ENCODE measurements at places on chromosomes 3 and 15.

DNA sequence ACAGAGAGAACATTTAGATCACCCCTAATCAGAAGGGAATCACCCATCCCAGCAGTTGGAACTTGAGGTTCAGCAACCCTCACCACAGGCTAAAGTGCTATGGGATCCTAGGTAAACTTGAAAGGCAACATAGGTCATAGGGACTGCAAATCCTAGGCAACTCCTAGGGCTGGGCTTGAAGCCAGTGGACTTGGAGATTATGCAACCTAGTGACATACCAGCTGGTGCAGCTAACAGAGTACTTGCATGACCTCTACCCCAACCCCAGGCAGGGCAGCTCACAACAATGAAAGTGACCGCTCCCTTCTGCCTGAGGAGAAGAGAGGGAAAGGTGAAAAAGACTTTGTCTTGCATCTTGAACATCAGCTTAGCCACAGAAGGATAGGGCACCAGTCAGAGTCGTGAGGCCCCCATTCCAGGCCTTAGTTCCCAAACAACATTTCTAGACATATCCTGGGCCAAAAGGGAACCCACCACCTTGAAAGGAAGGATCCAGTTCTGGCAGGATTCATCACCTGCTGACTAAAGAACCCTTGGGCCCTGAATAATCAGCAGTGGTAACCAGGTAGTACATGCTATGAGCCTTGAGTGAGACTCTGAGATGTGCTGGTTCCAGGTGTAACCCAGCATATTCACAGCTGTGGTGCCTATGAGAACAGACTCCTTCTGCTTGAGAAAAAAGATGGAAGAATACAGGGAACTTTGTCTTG is 37.6 kb upstream of the FBN1 start:
- peak; percentile 60 for DNase-seq

DNA sequence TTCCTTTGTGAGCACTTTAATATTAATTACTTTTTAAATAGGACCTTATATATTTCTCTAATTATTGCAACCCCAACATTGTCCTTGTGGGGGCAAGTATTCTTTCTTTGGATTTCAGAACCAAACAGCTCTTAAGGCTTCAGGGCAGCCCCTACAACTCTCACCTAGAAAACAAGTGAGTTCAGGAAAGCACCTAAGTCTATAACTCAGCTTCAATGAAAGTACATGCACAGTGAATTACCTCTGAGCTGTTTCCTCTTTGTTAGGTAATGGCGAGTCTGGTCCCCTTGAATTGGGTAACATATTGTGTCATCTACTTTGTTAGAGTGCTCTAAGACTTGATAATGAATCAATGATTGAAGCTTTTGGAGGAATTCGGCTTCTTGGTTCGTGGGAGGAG is 545.7 kb downstream of the NLGN1 start:
- no peak for DNase-seq

GRCh38 chr15:70226337-70226980 is 128.7 kb upstream of the TLE3 start:
- no peak for DNase-seq

- no peak for DNase-seq
Measured at GRCh38 chr3:127442506-127442905, 148.0 kb downstream of the TPRA1 start.

GRCh38 chr3:58388550-58389091 is 45.0 kb downstream of the PDHB start:
- DNase-seq: no peak

DNA sequence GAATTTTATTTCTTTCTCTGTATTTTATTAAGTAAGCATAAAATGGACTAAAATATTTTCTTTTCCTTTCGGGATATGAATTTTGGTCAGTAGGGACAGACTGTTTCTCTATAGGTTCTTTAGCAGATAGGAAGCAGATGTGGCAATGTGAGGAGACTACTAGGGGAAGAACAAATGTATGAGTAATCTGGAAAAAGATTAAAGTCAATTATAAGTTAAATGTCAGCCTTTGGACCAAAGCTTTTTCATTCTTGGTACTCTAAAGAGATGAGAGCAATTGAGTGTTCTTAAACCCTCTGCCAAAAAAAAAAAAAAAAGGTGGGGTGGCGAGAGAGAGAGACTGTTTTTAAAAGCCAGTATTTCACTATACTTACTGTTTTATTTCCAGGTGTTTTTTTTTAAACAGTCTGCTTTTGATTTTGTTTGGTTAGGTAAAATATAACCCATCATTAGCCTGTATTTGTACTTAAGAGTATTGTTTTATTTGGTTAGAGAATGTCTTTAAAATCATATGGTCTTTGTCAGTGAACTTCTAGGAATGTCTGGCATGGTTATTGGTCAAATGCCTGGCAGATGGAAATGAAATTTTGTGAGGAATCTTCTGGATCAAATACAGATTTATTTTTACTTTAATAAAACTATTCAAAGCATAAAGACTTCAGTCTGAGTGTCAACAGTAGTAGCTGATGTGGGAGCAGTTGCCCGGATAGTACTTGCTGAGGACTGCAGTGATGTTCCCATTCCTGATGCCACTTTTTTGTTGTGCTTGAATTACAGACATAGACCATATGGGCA is 63.8 kb downstream of the LRRC49 start:
- no peak for DNase-seq

GRCh38 chr15:63939531-63940130 is 105.9 kb upstream of the HERC1 start:
- peak; percentile 76 for DNase-seq

GRCh38 chr15:45185903-45186770 is 1.6 kb downstream of the SHF start:
- no peak for DNase-seq

- no peak for DNase-seq
Measured at GRCh38 chr15:35150361-35150760, 65.3 kb upstream of the NANOGP8 start.

DNA sequence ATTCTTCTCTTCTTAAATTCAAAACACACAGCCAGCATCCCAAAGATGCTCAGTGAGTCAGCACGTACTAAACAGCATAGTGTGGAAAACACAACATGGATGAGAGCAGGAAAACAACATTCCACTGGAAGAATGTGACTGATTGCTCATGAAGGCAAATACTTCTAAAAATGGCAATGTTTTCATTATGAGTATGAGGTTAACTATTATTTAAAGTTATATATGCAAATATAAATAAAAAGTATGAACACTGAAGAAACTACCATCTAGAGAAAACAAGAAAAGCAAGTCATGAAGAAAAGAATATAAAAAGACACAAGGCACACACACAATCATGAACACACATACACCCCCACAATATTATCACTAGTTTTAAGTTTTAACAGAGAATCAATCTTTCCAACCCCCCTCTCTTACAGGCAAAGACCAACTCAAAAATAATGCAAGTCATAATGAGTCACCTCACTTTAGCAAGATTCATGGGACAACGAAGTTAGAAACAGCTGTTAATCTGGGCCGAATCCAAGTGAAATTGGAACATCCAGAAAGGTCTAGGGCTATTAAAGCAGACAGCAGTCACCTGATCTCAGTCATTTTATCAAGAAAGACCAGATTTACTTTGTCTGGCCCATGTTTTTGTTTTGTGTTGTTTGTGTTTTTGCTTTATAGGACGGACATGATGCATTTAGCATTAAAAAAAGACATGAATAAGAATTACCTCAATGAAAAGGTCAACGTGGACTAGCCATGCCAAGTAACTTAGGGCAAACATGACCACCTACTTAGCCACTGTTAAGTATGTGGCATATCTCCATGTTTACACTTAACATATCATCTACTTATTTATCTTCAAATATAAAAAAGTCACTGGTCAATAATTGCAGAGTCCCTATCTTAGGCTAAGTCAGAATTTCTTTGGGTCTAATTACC is 18.1 kb downstream of the GBE1 start:
- DNase-seq: no peak

- no peak for DNase-seq
Measured at GRCh38 chr15:99141943-99142342, 37.1 kb downstream of the SYNM start.
